ENCODE measurements at places on chromosomes 2 and 18.

GRCh38 chr2:43220229-43220751 lies 6.1 kb downstream of the ZFP36L2 start:
- no peak for DNase-seq

DNA sequence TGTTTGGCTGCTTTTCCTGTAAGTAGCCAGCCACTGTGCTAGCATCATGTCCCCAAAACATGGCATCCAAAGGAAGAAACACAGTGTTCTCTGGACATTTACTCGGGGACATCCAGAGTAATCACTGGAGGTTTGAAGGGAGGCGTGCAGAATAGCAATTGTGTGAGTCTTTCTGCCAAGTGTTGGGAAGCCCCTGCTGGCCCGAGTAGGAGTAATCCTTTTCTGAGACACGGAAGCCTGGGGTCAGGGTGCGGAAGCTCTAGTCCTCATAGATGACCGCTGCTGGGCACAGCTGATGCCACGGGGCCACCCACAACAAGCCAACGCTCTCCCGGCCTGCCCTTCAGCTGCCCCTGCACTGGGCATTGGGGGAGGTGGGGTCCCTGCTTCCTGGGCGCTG lies 24.8 kb upstream of the HDAC4 start:
- DNase-seq: no peak

DNA sequence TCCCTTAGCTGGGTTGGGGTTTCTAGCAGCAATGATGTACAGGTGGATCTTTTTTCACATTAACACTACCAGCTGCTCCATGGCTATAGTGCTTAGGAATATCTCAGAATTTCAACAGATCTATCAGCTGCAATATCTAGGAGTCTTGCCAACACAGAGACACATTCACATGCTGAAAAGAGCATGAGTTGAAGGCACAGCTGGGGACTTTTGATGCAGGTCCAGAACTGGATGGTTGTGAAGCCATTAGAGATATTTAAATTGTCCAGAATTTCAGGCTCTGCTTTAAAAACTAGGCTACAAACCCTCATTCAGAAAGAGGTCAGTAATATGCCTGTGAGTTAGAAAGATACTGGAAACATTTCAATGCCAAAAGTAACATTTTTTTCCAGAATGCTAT lies 122.2 kb upstream of the CCDC195 start:
- DNase-seq: no peak

GRCh38 chr2:218719457-218719856 lies 8.8 kb downstream of the TTLL4 start:
- no peak for DNase-seq

GRCh38 chr18:23888881-23889280 lies 125.7 kb upstream of the TTC39C start:
- no peak for DNase-seq

- DNase-seq: no peak
Observed at GRCh38 chr2:190984595-190984994, 29.4 kb downstream of the STAT1 start.

DNA sequence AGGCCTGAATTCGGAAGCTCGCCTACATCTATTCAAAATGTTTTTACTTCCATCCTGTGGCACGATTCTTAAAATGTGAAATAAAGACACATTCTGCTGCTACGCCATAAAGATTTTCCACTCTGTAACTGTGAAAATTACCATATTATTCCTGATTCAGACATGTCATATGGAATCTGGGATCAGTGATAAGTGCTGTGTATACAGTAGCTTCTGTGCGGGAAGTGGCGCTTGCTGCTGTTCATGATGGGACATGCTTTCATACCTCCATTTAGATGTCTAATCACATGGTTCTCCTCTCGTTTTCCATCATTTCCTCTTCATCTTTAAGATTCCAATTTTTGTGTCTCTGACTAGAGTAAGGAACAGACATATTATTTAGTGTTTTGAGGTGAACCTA lies 163.2 kb downstream of the TMEM182 start:
- DNase-seq: no peak

DNA sequence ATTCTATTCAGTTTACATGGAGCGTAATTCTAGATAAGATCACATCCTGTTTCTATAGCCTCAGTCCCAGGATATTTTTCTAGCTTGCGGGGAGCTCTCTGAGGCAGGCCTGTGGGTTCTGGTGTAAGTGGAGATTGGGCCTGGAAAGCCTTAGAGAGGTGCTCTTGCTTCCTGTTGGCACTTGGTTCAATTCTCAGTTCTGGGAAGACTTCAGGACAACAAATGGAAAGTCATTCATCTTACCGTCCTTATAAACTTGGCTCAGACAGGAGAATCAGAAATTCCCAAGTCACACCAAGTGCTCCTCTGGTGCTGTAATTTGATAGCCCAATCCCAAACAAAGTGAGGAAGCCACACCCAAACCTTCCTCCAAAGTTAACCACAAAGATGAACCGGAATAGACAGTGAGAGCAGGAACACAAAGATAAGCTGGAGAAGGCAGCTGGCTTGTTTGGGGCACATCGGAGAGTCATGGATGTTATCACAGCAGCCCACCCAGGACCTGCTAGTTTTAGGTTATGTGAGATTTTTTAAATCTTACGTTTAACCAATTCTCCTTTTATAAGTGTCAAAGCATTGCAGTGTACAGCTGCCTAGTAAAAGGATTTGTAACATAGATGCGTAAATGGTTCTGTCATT lies 144.3 kb upstream of the MAP3K20 start:
- no peak for DNase-seq

DNA sequence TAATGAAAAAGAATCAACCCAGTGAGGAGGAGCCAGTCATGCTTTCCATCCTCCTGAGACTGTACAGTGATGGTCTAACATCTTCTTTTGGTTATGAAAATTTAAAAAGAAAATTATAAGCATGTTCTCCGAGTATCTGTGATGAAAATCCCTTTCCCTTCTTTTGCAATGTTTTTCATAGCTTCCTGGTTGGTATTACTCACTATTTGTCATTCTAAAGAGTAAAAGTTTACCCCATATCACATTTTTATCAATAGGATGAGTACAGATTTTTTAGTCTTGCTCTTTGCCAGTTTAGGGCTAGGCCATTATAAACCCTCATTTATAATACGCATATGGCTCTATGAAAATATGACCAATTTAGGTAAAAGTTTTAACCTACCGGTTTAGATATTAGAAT lies 564.1 kb downstream of the SUCLG1 start:
- no peak for DNase-seq

- DNase-seq: peak; percentile 39
Observed at GRCh38 chr2:119367472-119368099, 809 bp downstream of the DBI start.

GRCh38 chr2:69943000-69943842 lies 18.2 kb downstream of the ASPRV1 start:
- DNase-seq: no peak

GRCh38 chr2:157497638-157498314 lies 53.9 kb upstream of the CYTIP start:
- DNase-seq: no peak

GRCh38 chr2:230441227-230441897 lies 25.4 kb downstream of the SP100 start:
- peak; percentile 70 for DNase-seq

GRCh38 chr2:46050027-46050426 lies 247.2 kb upstream of the EPAS1 start:
- no peak for DNase-seq

DNA sequence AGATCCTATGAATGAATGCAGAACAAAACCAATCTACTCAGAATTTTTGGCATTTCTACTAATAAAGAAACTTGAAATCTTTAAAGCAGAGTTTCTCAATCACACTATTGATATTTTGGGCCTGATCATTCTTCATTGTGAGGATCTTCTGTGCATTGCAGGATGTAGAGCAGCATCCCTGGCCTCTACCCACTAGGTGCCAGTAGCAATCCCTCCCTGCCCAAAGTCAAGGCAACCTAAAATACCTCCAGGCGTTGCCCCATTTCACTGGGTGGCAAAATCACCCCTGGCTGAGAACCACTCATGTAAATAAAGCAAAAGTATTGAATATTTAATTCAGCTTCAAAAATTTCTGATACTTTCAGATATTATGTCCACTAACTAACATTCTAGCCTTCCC lies 213.0 kb downstream of the SP3 start:
- no peak for DNase-seq

- DNase-seq: no peak
Observed at GRCh38 chr2:100623033-100623715, 60.4 kb downstream of the PDCL3 start.

DNA sequence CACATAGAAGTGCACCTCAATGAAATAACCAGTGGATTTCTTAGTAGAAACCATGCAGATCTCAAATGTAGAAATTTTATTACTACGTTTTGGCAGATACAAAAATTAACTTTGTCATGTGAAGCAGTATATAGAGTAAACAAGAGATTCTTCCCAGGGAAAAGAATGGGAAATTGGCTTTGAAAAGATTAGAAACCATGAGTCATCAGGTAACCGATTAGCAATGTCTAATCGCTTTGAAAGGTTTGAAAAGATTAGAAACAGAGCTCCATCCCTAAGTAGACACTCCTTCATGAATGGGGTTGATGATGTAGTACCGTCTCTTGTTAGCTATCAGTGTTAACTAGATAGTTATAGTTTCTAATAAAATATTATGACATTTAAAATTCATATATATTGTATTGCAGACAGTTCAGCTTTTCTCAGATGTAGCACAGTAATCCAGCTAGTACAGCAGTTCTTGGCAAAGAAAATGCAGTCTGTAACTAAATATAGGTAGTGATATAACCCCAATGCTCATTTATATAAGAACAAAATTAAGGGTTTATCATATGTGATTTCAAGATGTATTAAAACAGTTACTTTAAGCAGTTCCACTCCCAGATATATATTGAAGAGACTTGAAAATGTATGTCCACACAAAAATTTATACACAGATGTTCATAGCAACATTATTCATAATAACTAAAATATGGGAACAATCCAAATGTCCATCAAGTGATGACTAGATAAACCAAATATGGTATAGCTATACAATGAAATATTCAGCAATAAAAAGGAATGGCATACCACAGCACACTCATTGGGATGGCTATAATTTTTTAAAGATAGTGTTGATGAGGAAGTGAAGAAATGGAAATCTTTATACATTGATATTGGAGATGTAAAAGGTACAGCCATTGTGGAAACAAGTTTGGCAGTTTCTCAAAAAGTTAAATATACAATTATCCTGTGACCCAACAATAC lies 113.9 kb downstream of the PTPN4 start:
- DNase-seq: no peak

DNA sequence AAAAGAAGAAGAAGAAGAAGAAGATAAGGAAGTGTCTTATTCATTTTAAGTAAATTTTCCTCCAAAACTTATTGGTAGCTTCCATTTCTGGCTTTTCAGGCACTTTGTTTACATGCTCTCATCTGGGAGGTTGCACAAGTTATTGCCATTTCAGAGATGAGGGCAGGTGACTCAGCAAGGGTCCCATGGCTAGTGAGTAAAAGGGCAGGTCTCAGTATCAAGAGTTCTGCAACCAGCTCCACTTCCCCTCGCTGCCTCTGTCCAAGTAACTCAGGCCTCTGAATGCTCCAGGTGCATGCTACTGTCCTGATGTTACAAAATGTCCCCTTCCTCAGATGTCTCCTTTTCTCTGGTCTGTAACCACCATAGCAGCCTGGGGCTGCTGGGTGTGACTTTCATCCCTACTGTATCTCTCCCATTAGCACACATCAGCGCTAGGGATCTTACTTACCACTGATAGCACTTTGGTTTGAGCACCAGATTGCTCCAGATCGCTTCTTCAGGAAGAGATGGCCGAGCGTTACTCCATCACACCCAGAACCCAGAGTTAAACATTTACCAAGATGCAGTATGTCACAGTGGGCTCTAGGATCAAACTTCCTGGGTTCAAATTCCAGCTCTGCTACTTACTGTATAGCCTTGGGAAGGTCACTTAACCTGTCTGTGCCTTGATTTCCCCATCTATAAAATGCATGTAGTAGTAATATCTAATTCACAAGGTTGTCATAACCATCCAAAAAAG lies 57.4 kb upstream of the LAPTM4A start:
- no peak for DNase-seq

DNA sequence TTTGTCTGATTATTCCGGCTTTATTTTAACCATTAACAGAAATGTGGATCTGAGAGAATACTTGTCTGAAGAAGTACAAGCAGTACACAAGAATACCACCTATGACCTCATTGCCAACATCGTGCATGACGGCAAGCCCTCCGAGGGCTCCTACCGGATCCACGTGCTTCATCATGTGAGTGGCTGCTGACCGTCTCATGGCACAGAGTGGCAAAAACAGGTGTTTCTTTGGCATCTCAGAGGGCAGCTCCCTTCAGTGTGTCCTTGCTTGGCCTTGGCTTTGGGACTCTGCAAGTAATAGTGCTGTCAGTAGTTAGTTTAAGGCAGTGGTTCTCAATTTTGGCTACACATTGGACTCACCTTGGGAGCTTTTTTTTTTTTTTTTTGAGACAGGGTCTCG lies 23.1 kb downstream of the SFTPB start:
- DNase-seq: no peak

DNA sequence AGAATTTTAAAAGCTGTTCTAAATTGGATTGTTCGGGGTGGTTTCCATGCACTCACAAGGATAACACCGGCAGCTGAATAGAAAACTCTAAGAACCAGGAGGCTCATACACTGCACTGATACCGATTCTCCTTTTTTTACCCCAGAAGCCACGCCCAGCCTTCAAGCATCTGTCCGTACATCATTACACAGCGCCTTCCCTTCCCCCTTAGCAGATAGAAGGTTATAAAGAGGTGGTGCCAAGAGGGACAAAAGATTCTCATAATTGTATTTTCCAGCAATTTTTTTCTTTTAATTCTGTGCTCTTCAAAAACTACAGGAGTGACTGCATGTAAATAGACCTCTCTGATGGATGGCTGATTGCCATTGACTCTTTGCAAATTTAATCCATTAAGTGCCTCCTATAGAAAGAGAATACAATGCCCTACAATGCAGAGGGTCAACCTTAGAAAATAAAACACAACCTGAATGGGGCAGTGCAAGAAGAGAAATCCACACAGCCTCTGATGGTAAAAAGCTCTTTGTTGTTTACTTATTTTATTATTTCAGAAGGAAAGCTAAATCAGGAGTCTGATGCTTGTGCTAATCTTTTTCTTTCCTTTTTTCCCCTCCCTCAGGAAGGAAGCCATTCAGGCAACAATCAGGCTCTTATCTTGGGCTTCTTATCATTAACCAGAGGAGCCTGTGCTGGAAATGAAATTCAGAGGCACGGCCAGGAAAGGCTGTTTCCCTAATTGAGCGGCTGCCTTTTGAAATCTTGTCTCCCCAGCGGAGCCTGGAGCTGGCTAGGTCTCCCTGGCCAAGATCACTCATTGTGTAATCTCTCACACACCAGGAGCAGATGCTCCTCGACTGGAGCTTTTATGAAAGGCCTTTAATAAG lies 198.9 kb upstream of the NABP1 start:
- DNase-seq: no peak

- DNase-seq: no peak
Observed at GRCh38 chr2:159546716-159547430, 69.5 kb downstream of the BAZ2B start.

DNA sequence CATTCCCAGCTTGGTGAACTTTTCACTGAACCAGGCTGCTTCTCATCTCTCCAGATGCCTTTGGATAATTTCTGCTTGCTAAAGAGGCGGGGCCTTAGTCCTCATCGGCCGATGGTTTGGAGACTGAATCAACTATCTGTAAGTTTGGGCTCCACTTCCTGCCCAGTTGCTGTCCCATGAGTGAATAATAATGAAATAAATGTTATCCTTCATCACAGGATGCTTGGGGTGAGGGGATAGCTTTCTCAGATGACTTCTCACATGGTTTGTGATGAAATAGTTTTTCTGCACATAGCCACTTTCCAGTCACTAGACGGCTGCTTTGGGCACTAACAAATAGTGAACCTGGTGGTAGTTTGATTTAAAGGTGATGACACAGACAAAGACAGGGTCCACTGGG lies 376.6 kb upstream of the TRIB2 start:
- DNase-seq: no peak

Measured in stimulated activated effector memory CD8-positive, alpha-beta T cell treated with anti-CD3 and anti-CD28 coated beads, Interleukin-12 subunit alpha, Interleukin-12 subunit beta, amount 100 ng/mL, for 72 hours (primary cell).